NCI-H2081 (cell line): ENCODE measurements at places on chromosomes 16 and 17.

GRCh38 chr17:82493226-82493781 lies 26.2 kb upstream of the FOXK2 start:
- no peak for DNase-seq

GRCh38 chr17:21548236-21548635 lies 144.1 kb upstream of the KCNJ18 start:
- DNase-seq: no peak

GRCh38 chr16:57648581-57649442 lies 19.3 kb upstream of the ADGRG3 start:
- peak; percentile 59 for DNase-seq

GRCh38 chr16:24045641-24046040 lies 209.9 kb downstream of the PRKCB start:
- DNase-seq: peak; percentile 7

GRCh38 chr17:48816774-48817590 lies at the start of gene TTLL6:
Gene TTLL6 (minus strand): TSS chr17:48817229. CDS start chr17:48817072, 157 bp downstream.
- peak; percentile 99 for DNase-seq

DNA sequence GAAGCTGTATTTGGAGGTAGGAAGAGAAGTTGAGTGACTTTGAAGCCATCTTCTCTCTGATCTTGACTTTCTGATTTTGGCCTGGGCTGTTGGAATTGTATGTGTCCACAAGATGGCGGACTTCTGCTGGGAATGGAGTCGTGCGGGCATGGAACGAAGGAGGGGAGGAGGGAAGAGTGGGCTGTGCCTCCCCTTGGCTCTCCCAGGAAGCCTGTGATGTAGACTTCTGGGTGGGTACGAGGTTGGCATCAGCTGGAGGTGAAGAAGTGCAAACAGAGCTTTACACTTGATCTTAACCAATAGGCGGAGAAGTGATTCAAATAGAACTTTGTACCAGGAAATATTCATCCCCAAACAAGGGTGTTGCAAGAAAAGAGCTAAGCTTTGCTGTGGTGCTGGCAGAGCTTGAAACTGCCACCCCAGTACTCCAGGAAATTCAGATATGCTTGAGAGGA lies 7.4 kb upstream of the TMEM220 start:
- peak; percentile 20 for DNase-seq

DNA sequence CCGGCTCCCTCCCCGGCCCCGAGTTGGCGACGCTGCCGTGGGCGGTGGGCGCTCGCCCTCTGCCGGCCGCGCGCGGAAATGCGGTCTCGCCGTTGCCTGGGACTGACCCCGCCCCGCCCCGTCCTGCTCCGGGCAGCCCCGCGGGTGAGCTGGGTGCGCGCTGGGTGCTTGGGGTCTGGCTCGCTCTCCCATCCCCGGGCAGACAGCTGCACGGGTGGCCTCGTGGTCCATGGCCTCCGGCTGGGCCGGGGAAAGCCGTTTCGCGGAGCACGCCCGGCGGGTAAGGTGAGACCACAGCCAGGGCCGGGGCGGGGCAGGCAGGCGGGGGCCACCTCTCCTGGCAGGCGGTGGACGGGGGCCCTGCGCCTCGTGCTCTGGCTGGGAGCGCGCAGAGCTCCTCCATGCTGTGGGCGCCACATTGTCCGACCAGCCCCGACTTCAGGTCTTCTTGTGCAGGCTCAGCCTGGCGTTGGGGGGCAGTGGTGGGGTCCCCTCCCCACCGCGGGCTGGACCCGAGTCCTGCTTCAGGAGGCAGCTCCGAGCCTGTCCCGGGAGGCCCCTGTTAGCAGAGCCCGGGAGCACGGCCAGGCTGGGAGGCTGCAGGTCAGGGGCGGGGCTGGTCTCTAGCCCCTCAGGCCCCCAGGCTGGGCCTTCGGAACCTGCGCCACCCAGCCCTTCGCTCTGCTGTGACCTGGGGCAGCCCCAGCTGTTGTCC lies 7.0 kb upstream of the C1QTNF8 start:
- DNase-seq: no peak

- DNase-seq: no peak
Measured at GRCh38 chr17:10094797-10095196, 103.6 kb downstream of the GAS7 start.

GRCh38 chr17:70187383-70187782 lies 18.1 kb downstream of the KCNJ2 start:
- DNase-seq: no peak

DNA sequence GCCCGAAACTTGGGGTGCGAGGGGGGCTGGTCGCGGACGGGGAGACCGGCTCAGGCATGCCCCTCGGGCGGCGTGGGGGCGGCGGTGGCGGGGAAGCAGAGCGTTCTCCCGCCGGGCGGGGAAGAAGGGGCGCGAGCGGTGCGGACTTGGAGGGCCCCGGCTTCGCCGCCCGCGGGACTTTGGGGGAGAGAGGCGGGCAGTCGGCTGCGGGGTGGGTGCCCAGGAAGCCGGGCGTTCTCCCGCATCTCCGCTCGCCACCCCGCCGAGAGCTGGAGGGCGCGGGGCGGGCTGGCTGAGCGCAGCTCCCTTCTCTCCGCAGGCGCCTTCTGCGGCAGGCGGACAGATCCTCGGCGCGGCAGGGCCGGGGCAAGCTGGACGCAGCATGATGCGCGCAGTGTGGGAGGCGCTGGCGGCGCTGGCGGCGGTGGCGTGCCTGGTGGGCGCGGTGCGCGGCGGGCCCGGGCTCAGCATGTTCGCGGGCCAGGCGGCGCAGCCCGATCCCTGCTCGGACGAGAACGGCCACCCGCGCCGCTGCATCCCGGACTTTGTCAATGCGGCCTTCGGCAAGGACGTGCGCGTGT lies 772 bp downstream of the NTN1 start:
- no peak for DNase-seq

DNA sequence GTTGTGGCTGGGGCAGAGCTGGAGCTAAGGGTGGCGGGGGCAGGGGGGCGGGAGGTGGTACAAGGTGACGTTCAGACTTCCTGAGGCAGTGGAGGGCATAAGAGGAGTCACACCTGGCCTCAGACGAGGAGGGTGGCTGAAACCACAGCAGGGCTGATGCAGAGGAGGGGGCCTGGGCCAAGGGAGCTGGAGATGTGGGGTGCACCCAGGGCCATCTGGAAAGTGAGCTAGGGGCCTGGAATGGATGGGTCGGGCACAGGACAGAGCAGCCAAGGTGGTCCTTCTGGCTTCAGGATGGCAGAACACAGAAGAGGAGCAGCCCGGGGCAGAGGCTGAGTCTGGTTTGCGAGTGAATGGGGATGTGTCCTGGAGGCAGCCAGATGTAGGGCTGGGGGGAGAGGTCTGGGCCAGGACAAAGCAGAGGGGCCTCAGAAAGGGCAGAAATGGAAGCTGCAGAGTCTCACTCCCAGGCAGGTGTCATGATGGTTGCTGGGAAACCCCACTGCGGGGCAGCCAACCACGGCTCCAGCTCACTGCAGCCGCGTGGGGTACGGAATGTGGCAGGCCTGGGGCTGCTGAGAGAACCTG lies 57.6 kb downstream of the PRMT7 start:
- DNase-seq: no peak

GRCh38 chr16:88813269-88814143 lies 1.8 kb upstream of the APRT start:
- DNase-seq: no peak

DNA sequence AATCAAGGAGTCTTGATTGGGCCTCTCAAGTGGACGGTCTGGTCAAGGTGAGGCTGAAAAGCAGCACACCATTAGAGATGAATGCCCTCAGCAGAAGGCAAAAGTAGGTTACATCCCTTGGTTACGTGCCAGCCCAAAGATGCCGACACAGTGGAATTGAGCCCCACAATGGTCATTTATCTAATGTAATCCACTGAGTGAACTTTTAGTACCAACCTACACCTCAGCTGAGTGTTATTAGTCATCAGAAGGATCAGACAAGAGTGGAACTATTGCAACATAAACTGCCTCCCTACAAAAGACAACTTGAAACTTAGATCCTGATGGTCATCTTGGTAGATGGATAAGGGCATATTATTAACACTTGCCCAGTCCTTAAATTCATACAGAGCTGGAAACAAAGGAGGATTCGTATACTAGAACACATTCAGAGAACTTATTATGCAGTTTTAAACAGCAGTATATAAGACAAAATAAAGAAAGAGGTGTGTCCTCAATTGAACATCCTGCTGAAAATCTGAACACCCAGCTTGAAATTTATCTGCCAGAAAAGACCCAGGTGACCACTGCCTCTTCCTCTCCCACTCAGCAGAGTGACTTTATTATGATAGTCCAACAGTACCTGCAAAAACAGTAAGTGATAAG lies 2.8 kb downstream of the DCUN1D3 start:
- no peak for DNase-seq

GRCh38 chr17:49241692-49242397 lies 11.3 kb upstream of the PHOSPHO1 start:
- no peak for DNase-seq

- no peak for DNase-seq
Measured at GRCh38 chr17:81313776-81314397, 18.8 kb upstream of the SLC38A10 start.

DNA sequence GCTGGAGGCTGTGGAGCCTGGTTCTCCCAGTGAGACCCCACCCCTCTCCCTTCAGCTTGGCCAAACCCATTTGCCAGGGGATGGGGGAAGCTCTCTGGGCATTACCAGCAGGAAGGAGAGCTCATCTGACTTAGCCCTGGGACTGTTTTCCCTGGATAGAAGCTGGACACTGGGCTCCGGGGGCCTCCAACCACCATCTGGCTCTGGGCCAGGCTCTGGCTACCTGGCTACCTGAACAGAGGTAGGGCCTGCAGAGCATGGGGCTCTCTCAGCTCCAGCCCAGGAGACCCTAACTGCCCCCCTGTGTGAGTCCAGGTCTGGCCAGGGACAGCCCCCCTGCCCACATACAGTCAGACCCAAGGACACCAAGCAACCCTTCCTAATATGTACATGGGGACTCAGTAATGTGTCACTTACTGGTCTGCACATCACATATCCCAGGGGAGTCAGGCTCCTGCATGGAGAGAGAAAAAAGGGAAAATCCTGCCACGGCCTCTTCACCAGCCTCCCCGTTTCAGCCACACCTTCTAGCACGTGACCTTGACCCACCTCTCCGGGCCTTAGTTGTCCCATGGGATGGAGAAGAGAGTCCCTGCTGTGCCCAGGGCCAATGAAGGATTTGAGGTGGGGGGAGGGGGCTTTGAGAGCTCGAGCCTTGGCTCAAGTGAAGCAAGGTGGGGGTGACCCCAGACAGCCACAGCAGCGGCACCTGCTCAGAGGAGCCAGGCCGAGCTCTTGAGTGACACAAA lies 13.8 kb downstream of the CNGB1 start:
- no peak for DNase-seq

- DNase-seq: peak; percentile 67
Measured at GRCh38 chr17:5913032-5913531, 157.1 kb upstream of the WSCD1 start.
